ENCODE measurements at places on chromosomes 4 and X.
A peak's percentile ranks its signal among the peaks of the same experiment; 100 is the strongest.

- no peak for DNase-seq
Measured at GRCh38 chr4:8642651-8643321, 50.2 kb downstream of the CPZ start.

DNA sequence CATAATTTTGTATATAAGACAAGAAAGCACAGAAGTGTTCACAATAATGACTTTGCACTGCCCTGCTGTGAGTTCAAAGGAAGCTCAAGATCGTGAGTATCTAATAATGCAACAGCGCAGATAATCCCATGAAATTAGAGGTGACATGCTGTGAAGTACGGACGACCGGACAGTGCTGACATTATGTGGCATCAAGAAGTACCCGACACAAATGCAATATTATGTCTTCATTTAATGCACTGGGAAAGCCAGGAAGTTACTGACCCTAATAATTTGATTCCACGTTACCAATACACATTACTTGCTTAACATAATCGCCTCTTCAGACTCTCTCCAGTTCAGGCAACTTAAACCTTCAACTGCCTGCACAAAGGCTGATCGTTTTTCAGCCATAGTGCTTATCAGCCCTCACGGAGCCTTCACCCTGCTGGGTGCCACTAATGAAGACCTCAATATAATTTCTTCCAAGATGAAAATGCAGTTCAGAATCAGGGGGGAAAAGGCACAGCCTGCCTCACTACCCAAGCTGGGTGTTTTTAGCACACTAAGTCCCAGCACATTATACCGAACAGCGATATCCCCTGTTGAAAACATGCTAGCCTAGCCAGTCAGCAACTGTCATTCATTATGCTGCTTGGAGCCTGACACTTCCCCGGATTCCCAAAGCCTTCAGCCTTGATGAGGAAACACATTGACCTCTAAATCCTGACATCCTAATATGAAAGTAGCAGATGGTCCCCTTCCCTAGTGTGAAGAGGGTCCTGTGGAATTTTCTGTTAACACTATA, 56.1 kb downstream of the SLC7A11 start:
- DNase-seq: no peak

GRCh38 chr4:113077575-113077974, 28.1 kb downstream of the ANK2 start:
- no peak for DNase-seq

- DNase-seq: no peak
Measured at GRCh38 chr4:81472281-81473182, 825 bp upstream of the RASGEF1B start.

DNA sequence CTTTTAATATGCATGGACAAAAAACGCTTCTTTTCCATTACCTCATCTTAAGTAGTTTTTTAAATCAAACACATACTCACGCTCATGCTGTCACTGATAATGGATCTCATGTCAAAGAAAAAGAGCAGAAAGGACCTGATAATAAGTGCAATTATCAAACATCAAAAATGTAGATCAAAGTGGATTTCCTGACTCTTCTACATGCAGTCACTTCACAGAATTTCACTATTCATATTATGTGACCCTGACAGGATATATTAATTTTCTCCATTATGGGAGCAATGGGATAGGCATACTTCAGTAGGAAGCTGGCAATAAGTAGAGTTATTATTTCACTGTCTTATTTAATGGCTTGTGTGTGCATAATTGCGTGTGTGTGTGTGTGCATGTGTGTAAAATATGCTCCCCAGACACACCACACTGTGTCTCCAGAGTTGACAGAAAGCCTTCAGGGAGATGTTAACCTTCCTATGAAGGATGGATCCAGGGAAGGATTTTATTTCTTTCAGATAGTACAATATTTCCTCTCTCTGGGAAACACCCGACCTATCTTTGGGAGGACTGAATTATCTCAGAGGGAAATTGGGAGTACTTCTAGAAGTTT, 445.2 kb downstream of the SH2D1A start:
- no peak for DNase-seq

DNA sequence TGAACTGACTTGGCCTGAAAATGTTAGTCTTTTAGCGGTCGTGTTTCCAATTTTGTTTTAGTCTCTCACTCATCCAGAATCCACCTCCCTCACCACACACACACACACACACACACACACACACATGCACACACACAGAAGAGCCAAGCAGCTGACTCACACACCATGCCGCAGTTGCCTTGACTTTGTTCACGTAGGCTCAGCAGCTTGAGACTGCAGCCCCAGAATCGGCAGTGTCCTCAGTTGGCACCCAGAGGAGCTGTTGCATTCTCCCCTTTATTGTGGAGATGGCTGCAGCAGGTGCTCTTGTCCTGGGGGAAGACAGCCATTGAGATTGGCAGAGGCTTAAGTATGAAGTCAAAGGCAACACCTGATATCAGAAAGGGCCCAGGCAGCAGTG, 20.9 kb upstream of the XPNPEP2 start:
- peak; percentile 48 for DNase-seq

DNA sequence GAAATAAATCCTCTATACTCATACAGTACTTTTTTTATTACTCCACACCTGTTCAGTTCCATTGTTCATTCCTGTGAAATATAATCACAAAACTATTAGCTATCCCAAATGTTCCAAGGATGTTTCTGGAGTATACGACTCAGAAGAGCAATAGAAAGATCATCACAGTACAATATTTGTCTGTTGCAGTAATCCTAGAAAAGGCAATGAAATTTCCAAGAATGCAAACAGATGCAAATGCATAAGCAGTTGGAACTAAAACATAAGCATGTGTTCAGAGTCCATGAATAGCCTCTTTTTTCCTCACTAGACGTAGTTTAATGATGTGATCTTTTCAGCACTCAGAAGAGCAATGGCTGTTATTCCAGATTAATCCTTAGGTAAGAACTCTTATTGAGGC, 55.2 kb downstream of the RTL3 start:
- DNase-seq: no peak

DNA sequence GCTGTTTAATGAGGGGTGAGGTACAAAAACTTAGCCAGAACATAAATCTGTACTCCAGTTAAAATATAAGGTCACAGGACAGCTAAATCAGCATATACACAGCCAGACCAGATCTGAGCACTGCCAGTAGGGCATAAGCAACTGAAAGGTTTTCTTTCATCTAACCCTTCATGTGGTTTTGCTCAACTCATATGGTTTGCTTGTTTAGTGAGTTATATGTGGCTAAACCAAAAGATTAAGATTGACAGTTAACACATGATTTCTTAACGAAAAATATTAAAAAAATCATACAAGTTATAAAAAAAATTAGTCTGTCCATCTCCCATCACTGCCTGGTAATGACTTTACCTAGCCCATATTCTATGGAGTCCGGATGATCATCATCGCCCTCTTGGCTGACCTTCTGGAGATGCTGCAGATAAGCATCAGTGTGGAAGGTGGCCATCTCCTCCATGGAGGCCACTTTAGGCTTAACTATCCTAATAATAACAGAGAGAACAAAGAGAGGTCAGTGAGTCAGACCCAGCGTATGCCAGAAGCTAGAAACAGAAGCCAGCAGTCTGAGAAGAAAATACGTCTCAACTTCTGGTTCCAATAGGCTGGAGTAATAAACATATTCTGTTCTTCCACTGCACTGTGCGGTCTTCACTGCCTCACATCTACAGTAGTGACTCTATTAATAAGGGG, 4.1 kb downstream of the HDAC8 start:
- DNase-seq: no peak

GRCh38 chr4:68451246-68452211, 4.3 kb downstream of the TMPRSS11E start:
- no peak for DNase-seq

- DNase-seq: no peak
Measured at GRCh38 chr4:169601016-169601771, 11.2 kb downstream of the NEK1 start.

Data from fibroblast of skin of left biceps (primary cell).